Sigmoid colon (tissue), 7 donors: ENCODE measurements at places on chromosomes 2 and 18. TPM values are rescaled to one million over a fixed set of nuclear protein-coding genes. Genes with fewer than 3 reads are reported as not detected.

DNA sequence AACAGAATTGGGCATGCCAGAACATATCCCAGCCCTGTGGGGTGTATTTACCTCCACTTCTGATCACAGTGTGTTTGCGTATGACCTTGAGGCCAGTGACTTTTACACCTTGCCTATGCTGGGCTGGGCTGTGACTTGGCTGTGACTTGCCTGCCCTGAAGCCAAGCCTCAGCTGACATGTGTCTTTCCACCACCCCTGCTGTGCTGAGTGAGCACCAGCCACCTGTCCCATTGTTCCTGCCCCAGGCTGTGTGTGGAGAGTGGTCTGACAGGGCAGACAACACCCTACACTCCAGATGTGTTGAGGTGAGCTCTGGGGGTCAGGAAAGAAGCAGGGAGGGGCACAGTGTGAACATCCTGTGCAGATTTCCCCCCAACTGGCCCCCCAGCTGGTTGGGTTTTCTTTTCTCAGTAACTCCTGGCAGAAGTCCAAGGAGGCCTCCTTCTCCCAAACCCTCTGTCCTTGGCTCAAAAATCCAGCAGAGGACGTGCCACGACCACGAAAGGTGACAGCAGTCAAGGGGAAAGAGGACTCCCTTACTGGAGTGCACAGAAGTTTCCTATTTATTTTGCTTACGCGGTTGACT lies 5.1 kb upstream of the STEAP3 start:
- H3K4me3 ChIP-seq = no peak overlapping the region
- DNase-seq = no peak
- no peaks in the 10 kb centered on the region for H3K27me3 ChIP-seq
- no peaks in the 10 kb centered on the region for H3K36me3 ChIP-seq
- no peaks in the 10 kb centered on the region for H3K4me1 ChIP-seq

DNA sequence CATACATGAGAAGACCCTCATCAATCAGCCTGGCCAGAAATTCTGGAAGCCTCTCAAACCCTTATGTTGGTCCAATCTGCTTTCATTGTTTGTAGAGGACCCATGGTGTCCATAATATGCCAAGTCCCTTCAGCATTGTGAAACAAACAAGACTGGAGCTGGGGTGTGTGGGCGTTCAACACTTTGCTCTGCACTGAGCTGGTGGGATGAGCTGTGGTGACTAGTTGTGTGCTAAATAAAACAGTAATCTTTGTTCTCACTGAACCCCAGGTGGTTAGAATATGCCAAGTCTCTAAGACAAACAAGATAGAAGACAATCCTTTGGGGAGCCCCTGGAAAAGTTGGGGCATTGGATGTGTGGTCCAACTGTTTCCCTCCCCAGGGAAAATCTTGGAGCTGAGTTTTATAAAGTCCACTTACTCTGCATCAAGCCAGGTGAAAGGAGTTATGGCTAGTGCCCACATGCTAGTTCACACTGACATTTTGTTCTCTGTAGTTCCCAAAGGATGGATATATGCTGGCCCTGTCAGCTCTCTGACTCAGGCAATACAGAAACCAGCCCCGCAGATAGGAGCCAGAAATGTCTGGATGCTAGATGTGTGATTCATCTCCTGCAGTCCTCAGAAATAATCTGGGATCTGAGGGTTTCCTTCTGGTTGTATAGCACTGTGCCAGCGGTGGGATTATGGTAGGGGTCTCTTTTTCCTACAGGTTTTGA lies 260.2 kb downstream of the TMX3 start:
- no peaks in the 10 kb centered on the region for H3K36me3 ChIP-seq
- H3K27ac ChIP-seq = no peak overlapping the region
- no peak for DNase-seq
- no peak overlapping the region for H3K4me3 ChIP-seq
- no peaks in the 10 kb centered on the region for H3K27me3 ChIP-seq

Gene MRPL19
- total RNA-seq = 52.1 TPM

DNA sequence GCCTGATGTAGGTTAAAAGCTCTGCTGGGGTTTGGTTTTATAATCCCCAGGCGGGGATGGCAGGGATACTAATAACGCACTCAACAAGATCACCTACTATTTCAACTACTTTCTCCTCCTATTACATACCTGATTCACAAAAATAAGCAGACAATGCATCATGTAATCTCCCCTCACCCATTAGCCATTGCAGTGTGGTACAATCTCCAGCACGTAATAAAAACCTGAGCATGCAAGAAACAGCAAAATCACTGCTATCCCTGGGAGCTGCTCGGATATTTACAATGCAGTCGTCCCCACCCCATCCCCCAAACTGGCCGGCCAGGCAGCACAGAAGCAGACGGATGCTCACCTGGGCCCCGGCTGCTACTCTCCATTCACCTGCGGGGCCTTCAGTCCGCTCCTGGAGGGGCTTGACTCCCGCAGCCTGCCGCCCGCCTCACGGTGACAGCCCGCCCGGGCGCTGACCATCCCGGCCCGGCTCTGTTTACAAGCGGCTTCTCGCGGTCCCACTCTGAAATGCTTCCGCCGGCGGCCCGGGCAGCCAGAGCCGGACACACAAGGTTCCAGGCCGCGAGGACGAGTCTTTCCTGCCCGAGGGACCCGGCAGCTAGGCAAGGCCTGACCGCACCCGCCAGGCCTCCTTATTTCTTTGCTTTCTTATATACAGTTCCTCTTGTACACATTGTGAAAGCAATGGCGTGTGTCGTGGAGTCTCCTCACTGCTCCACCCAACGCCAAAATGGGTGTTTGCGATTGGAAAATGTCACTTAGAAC lies at the start of gene PLEKHM3:
TSS of gene PLEKHM3 (minus strand) at position 491 of the 777 bp plus-strand sequence. CDS start 23,888 bp downstream, outside the sequence.
- peaks cover 18% of the 10 kb centered on the region for H3K4me1 ChIP-seq
- H3K36me3 ChIP-seq = no peaks in the 10 kb centered on the region
- H3K27me3 ChIP-seq = no peaks in the 10 kb centered on the region
- peak within 1 kb of the TSS; percentile 80 for H3K4me3 ChIP-seq

Gene SLC5A7
- 2.9 TPM for total RNA-seq
